ENCODE measurements at places on chromosomes 12 and 14. TPM values are rescaled to one million over a fixed set of nuclear protein-coding genes. Genes with fewer than 3 reads are reported as not detected.

CYP27B1 gene
- total RNA-seq = 3.2 TPM

SSTR1 gene
- total RNA-seq = 1.9 TPM

VRTN gene
- total RNA-seq = 128 TPM

DDX47 gene
- total RNA-seq = 59.2 TPM

GYS2 gene
- total RNA-seq = not detected

FOXG1 gene
- 0.09 TPM for total RNA-seq

SPRYD4 gene
- 4.2 TPM for total RNA-seq

COPS7A gene
- total RNA-seq = 41.2 TPM

- peaks cover 38% of the 10 kb centered on the region for H3K36me3 ChIP-seq
- no peak overlapping the region for H3K4me3 ChIP-seq
- H3K4me1 ChIP-seq = peaks cover 14% of the 10 kb centered on the region
- DNase-seq = no peak
These were observed 83.8 kb downstream of the SLC38A1 start for GRCh38 chr12:46184798-46185595.

DNA sequence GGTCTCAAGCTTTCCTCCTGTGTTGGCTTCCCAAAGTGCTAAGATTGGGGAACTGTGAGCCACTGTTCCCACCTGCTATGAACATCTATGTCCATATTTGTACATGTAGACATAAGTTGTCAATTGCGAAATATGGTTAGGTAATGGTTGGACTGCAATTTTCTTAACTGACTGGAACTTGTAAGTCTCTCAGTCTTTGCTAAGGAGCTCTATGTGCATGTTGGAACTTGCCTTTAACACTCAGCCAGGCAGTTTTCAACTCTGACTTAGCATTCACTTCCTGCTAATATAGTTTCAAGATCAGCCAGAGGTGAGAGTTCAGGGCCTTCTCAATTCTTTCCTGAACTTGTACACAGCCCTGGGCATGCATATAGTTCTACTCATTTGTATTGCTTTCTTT is 44.5 kb upstream of the EEA1 start:
- no peak overlapping the region for H3K27ac ChIP-seq
- peaks cover 13% of the 10 kb centered on the region for H3K36me3 ChIP-seq
- DNase-seq = no peak
- no peak overlapping the region for H3K4me3 ChIP-seq

DNA sequence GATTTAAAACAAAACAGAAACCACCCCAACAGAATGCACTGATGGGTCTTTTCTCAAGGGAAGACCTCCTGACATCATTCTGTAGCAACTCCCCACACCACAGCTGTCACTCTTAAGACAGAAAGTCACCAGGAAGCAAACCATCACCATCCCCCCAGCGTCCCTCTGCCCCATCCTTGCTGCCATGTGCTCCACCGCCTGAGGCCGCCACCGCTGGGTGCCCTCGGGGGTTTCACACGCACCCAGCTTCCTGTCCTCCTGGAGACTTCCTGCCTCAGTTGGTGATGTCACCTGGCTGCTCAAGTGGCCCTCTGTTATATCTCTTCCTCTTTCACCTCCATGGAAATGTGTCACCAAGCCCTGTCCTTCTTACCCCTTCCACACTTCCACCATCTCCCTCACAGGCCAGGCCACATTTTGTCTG is 71.4 kb upstream of the GPR68 start:
- H3K36me3 ChIP-seq = peaks cover 80% of the 10 kb centered on the region
- no peaks in the 10 kb centered on the region for H3K27me3 ChIP-seq
- no peak overlapping the region for H3K4me3 ChIP-seq
- DNase-seq = no peak
- H3K4me1 ChIP-seq = no peaks in the 10 kb centered on the region

DNA sequence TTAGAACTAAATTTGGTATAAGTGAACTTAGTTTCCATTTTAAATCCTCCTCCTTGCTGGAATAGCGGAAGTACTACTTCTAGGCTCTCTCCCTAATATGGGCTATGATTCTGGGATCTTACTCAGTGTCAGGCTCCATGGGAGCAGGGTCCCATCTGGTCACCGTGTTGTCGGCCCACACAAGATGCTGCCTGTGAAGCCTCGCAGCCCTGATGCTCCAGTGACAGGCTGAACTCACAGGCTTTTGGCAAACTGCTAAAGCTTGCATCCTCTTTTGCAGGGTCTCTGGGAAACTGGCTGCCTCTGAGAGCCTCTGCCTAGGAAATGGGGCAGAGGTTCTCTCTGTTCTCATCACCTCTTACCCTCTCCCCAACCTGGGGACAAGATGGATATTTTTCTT is 88.4 kb downstream of the RPAP3 start:
- no peak overlapping the region for H3K4me3 ChIP-seq
- no peak overlapping the region for H3K27ac ChIP-seq
- DNase-seq = no peak
- no peaks in the 10 kb centered on the region for H3K4me1 ChIP-seq

DNA sequence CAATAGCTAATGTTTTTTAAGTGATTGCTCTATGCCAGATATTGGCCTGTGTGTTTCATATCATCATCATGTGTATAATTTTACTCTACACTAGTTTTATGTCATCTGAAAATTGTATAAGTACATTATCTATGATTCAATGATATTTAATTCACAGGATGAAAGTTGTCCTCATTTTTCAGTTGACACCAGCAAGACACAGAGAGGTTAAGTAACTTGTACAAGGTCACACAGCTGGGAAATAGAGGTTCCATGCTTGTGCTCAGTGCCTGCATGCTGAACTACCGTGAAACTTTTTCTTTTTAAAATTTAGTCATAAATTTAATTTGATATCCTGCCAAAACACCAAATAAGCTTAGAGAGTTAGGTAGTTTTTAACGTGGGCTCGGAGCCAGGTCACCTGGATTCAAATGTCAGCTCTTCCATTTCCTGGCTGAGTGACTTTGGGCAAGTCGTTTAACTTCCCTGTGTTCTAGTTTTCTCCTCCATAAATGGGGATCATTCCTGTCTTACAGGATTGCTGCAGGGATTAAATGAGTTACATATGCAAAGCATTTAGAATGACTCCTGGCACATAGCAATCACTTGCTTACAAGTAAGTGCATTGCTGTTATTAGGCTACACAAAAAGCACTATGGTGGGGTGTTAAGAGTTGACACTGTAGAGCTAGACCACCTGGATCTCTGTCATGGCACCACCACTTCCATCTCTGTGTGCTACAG is 183.9 kb downstream of the ETV6 start:
- no peak for DNase-seq
- H3K4me1 ChIP-seq = peaks cover 21% of the 10 kb centered on the region
- H3K4me3 ChIP-seq = no peak overlapping the region
- H3K27ac ChIP-seq = no peak overlapping the region
- H3K36me3 ChIP-seq = no peaks in the 10 kb centered on the region

GRCh38 chr12:70849265-70849960 is 71.1 kb downstream of the PTPRR start:
- no peak overlapping the region for H3K4me3 ChIP-seq
- peaks cover under 1% of the 10 kb centered on the region for H3K4me1 ChIP-seq
- DNase-seq = no peak
- H3K36me3 ChIP-seq = no peaks in the 10 kb centered on the region
- no peak overlapping the region for H3K27ac ChIP-seq

GRCh38 chr12:47990351-47991105 is 13.7 kb downstream of the COL2A1 start:
- H3K36me3 ChIP-seq = no peaks in the 10 kb centered on the region
- peaks cover 11% of the 10 kb centered on the region for H3K4me1 ChIP-seq
- no peak overlapping the region for H3K27ac ChIP-seq
- H3K4me3 ChIP-seq = no peak overlapping the region

DNA sequence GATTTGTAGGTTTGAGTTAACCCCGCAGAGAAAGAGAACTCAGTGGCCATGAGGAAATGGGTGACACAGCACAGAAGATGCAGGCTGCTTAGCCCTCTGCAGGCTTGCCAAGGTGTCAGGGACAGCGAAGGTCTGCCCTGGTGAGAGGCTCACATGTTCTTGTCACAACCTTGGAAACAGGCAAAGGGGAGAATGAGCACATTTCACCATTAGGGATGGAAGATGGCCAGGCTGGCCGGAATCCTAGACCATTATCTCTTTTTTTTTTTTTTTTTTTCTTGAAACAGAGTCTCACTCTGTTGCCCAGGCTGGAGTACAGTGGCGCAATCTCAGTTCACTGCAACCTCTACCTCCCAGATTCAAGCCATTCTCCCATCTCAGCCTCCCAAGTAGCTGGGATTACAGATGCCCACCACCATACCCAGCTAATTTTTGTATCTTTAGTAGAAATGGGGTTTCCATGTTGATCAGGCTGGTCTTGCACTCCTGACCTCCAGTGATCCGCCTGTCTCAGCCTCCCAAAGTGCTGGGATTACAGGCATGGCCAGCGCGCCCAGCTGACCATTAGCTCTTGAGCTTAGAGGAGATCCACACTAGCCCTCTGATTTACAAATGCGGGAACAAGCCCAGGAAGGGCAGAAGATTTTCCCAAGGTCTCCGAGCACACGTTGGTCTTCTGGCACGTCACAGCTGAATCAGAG is 34.6 kb downstream of the LTBP2 start:
- H3K36me3 ChIP-seq = no peaks in the 10 kb centered on the region
- H3K27ac ChIP-seq = no peak overlapping the region
- H3K27me3 ChIP-seq = no peaks in the 10 kb centered on the region
- no peak overlapping the region for H3K4me3 ChIP-seq
- peaks cover 21% of the 10 kb centered on the region for H3K4me1 ChIP-seq

- no peaks in the 10 kb centered on the region for H3K27me3 ChIP-seq
- H3K36me3 ChIP-seq = peaks cover 13% of the 10 kb centered on the region
- H3K4me3 ChIP-seq = peak overlapping the region; percentile 92
- H3K27ac ChIP-seq = peak overlapping the region; percentile 66
- peaks cover 55% of the 10 kb centered on the region for H3K4me1 ChIP-seq
- no peak for DNase-seq
These were observed 507 bp downstream of the BAZ2A start for GRCh38 chr12:56629459-56630179.

- no peaks in the 10 kb centered on the region for H3K27me3 ChIP-seq
- no peak for DNase-seq
- no peak overlapping the region for H3K27ac ChIP-seq
- H3K36me3 ChIP-seq = no peaks in the 10 kb centered on the region
- peaks cover 58% of the 10 kb centered on the region for H3K4me1 ChIP-seq
These were observed 92.0 kb downstream of the IRF2BPL start for GRCh38 chr14:76936483-76936882.

DNA sequence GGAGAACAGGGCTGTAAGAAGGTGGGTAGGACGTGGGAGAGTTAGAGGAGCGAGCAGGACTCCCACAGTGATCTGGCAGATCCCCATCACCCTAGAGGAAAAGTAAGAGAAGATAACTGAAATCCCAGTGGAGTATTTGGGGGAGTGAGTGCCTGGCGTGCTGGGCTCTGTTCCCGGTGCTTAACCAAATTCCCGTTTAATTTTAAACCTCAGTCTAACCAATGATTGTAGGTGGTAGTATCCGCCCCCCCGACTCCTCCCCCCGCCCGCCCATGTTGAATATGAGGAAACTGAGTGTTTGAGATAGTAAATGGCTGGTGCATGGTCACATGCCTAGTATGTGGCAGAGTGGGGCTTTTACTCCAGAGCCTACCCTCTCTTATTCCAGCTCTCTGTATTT is 1.2 kb downstream of the TARBP2 start:
- no peaks in the 10 kb centered on the region for H3K27me3 ChIP-seq
- DNase-seq = no peak
- H3K4me1 ChIP-seq = peaks cover 27% of the 10 kb centered on the region
- peaks cover 21% of the 10 kb centered on the region for H3K36me3 ChIP-seq
- H3K27ac ChIP-seq = peak overlapping the region; percentile 82
- peak overlapping the region; percentile 86 for H3K4me3 ChIP-seq

DNA sequence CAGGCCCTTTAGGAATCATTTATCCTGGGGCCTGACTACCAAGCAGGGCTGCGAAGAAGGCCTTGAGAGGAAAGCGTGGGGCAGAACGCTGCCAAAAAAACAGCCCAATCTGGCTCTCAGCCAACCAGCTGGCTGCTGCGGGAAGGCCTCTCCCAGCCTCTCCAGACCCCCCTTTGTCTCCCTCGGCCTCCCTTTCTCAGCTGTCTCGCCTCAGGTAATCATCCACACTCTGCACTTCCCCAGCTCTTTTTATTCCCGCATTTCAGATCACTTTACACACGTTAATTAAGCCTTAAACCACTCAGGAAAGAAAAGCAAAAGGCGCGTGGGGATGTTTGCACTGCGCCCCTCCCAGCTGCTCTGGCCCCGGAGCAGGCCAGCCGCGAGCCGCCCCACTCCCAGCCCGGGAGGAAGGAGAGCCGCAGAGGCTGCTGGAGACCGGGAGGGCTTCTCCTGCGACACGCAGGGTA is 208.2 kb upstream of the FOXN3 start:
- no peak overlapping the region for H3K27ac ChIP-seq
- H3K36me3 ChIP-seq = no peaks in the 10 kb centered on the region
- no peak for DNase-seq

DNA sequence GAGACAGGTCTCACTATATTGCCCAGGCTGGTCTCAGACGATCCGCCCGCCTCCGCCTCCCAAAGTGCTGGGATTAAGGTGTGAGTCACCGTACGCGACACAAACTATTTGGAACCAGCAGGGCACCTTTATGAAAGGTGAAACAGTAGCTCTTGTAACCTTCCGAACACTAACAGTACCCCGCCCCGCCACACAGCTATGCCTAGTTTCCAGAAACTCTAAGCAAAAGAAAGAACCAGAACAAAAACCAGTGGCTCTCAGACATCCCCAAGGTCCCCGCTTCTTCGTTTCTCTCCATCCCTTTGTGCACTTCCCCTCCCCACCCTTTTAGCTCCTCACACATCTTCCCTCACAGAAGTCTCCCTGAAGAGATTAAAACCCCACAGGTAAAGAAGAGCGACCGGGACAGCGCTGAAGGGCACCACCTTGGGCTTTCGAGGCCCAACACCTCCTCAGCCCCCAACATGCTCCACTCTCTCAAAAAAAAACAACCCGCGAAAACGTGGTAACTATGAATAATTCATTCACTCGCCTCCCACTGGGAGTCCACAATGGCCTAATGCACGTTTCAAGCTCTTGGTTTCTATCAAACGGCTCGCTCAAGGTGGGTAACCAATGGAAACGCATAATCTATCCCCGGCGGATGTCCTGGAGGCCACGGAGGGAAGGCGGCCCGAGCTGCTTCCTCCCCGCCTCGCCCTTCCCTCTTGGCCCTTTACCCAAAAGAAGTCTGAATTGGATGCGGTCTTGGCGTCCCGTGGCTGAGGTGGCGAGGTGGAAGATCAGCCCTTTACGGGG is 877 bp downstream of the BAG5 start:
- peaks cover 22% of the 10 kb centered on the region for H3K36me3 ChIP-seq
- peak overlapping the region; percentile 98 for H3K4me3 ChIP-seq
- H3K4me1 ChIP-seq = peaks cover 27% of the 10 kb centered on the region
- no peaks in the 10 kb centered on the region for H3K27me3 ChIP-seq

DNA sequence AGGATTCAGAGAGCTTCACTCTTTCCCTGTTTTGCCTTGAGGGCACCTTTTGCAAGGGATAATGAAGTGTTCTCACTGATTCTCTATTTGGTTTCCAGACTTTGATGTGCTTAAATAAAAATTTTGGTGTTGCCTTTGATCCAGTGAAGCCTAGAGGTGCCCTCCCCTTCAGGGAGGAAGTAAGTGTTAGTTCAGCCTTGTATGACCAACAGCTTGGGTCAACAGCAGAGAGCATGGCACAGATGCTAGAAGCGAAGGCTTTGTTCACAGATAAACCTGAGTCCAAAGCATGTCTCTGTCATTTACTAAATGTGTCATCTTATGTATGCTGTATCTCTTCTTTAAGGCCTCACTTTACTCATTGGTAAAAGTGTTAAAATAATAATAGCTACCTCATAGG is 52.8 kb upstream of the STXBP6 start:
- no peaks in the 10 kb centered on the region for H3K27me3 ChIP-seq
- DNase-seq = no peak
- no peaks in the 10 kb centered on the region for H3K36me3 ChIP-seq
- H3K4me3 ChIP-seq = no peak overlapping the region
- no peaks in the 10 kb centered on the region for H3K4me1 ChIP-seq
- H3K27ac ChIP-seq = no peak overlapping the region

- peaks cover 22% of the 10 kb centered on the region for H3K36me3 ChIP-seq
- DNase-seq = no peak
- H3K27ac ChIP-seq = no peak overlapping the region
- H3K4me3 ChIP-seq = no peak overlapping the region
- no peaks in the 10 kb centered on the region for H3K27me3 ChIP-seq
These were observed 87.9 kb downstream of the USP15 start for GRCh38 chr12:62347922-62348650.
